ENCODE measurements at places on chromosomes 11 and 22.

DNA sequence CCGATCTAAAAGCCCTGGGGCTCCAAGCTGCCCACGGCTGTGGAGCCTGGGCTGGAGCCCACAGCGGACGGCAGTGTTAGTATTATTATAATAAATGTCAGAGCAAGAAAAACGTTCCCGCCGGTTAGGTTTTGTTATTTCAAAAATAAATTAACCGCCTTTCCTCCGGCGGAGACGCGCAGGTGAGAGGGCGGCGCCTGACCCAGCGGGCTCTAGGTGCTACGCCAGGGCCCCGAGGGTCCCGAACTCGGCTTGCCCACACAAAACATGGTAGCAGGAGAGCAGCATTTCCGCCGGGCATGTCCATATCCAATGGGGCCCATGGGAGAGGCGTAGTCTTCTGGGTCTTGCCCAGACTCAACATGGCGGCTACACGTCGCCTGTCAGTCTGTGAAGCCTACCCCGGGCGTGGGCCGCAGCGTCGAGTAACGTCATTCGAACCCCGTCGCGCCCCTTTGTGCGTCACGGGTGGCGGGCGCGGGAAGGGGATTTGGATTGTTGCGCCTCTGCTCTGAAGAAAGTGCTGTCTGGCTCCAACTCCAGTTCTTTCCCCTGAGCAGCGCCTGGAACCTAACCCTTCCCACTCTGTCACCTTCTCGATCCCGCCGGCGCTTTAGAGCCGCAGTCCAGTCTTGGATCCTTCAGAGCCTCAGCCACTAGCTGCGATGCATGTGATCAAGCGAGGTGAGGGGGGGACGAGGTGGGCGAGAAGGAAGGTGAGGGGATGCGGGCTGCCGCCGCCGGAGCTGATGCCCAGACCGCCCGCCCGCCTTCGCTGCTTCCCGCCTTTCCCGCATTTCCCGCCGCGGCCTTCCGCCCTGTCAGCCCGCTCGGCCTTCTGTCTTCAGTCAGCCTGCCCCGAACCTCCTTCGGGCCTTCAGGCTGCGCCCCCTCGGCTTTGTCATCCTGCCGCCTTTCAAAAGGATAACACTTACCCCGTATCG lies at the start of gene RRM1:
Gene RRM1 (plus strand): TSS at position 452 of the 944 bp plus-strand sequence. CDS start 214 bp downstream, at position 666.
- peak; percentile 97 for DNase-seq

- DNase-seq = no peak
Observed at GRCh38 chr11:21495879-21496278, 697.0 kb upstream of the ANO5 start.

DNA sequence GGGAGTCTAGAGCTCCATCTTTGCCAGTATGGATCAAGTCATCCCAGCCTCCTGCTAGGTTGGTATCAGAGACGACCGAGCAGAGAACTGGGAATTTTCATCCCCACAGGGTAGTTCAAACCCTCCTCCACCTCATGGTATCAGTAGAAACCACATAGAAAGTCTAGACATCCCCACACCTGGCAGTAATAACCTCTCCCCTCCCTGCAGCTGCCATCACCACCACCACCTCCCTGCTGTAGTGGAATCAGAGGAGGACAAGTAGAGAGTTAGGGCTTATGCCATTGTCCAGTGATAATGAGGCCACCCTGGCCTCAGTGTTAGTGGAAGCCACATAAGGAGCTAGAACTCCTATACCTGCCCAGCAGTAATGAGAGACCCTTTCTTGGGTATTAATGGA lies 34.3 kb downstream of the BTG4 start:
- DNase-seq = no peak

- DNase-seq = no peak
Observed at GRCh38 chr22:36940676-36941075, 27.2 kb downstream of the CSF2RB start.

GRCh38 chr11:117045196-117045595 lies 53.0 kb downstream of the SIK3 start:
- DNase-seq = peak; percentile 66

DNA sequence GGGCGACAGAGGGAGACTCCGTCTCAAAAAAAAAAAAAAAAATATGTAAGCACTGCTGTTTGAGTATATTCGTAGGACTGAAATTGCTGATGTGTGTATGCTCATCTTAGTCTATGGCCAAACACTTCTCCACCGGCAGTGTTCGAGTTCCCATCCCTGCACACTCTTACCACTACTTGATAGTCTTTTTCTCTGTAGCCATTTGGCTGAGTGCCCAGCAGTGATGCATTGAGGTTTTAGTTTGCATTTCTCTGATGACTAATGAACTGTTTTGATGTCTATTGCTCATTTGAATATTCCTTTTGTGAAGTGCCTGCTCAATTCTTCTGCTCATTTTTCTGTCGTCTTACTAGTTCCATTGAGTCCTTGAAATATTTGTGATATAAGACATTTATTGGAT lies 1.9 kb downstream of the TIRAP start:
- peak; percentile 96 for DNase-seq

- DNase-seq = no peak
Observed at GRCh38 chr11:71305451-71306125, 53.2 kb upstream of the SHANK2 start.

GRCh38 chr11:1281974-1282365 lies 27.5 kb downstream of the TOLLIP start:
- no peak for DNase-seq

GRCh38 chr11:108743851-108744250 lies 79.0 kb downstream of the DDX10 start:
- peak; percentile 24 for DNase-seq

DNA sequence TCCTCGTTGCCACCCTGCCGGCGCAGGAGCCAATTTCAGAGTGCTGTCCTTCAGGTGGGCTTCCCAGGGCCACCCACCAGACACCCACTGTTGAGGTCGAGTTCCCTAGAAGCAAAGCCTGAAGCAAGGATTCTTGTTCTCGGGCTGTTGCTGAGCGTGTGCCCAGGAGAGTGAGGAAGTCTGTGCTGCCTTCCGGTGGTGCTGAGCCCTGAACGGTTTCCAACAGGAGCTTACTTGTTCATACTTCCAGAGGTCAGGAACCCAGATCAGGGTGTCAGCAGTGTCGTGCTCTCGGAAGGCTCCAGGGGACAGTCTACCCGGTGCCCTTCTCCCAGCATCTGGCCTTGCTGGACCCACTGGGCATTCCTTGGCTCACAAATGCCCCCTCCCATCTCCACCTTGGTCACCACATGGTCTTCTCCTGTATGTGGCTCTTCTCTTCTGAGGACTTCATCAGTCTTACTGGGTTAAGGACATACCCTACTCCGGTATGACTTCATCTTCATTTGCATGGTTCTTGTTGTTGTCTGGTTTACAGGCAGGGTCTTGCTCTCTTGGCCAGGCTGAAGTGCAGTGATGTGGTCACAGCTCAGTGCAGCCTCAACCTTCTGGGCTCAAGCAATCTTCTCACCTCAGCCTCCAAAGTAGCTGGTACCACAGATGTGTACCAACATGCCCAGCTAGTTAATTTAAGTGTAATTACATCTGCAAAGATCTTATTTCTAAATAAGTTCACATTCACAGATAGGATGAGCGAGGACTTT lies 11.2 kb downstream of the SLC25A1 start:
- no peak for DNase-seq

DNA sequence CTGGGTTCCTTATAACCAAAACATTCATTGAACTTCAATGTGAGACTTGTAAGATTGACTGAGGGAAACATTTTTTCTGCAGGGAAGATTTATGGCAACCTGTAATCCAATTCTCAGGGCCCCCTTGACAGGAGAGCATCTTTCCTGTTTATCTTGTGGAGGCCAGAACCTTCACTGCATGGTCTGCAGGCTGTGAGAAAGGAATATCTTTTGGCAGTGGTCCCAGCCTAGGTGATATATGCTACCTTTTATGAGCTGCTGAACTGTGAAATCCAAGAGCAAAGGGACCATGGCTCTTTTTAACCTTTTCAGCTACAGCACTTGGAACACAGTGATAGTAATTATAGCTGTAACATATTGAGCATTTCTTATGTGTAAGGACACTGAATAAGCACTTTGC lies 590.2 kb upstream of the B3GAT1 start:
- DNase-seq = no peak

DNA sequence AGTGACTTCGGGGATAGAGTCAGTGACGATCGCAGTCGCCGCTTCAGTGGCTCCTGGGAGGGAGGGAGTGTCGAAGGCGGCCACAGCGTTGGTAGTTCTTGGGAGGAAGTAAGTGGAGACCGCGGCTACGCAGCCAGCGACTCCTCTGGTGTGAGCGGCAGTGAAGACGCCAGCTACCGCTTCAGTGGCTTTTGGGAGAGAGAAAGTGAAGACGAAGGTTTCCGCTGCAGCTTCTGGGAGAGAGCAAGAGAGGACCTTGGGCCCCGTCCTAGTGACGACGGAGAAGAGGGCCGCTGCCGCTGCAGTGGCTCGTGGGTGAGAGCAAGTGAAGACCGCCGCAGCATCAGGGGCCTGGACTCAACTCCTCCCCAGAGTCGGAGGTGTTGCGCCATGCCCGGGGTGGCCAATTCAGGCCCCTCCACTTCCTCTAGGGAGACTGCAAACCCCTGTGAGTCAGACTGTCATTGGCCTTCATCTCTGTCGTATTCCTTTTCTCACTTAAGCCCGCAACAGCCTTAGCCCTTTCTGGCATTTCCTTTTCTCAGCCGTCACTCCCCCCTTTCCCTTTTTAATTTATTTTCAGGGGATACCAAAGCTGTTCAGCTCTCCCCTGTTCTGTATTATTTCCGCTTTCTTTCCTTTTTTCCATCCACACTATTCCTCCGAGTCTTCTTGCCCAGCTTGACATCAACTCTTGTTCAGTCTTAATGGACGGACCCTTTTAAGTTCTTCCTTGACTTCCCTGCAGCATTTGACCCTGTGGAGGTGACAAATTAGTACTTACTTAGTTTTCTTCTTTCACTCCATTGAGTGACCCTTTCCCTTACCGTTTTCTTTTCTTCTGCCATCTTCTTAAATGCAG lies 1.0 kb downstream of the ANKRD42 start:
- peak; percentile 70 for DNase-seq

DNA sequence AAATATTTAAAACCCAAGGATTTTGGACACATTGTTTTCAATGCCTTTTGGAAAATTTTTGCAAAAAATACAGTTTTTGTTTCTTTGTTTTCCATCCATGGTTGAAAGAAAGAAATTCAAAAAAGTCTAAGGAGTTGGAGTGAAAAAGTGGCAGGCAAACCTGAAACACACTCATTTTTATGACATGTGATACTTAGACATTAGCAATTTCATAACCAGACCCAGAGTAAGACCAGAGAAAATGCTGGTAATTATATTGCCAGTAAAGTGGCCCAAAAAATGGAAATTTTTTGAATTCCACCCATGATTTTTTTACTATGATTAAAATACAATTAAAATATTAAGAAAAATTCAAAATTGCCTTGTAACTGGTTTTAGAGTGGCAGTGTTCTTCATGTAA lies 128.2 kb downstream of the SLC17A6 start:
- no peak for DNase-seq

- DNase-seq = peak; percentile 44
Observed at GRCh38 chr11:130037881-130038585, 31.7 kb upstream of the APLP2 start.

- peak; percentile 75 for DNase-seq
Observed at GRCh38 chr22:32986766-32987040, 71.5 kb downstream of the SYN3 start.

- no peak for DNase-seq
Observed at GRCh38 chr11:96036863-96037262, 113.0 kb upstream of the MTMR2 start.

- no peak for DNase-seq
Observed at GRCh38 chr11:130190371-130190881, 30.8 kb downstream of the ST14 start.

DNA sequence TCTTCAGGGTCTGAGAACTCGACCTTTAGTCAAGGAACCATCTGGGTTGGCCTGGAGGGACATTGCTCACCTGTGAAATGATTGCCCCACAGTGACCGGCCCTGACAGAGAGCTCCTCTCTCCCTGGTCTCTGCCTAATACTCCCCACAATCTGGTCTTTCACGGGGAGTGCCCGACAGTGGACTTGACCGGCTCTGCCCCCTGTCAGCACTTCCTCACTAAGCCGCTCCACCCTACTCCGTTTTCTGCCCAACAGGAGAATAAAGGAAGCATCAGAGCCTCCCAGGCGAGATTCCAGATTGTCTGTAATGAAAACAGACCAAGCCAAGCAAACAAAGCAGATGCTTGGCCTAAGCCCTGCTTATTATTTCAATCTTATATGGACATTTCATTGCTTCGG lies 87.8 kb downstream of the FBXO7 start:
- DNase-seq = no peak

DNA sequence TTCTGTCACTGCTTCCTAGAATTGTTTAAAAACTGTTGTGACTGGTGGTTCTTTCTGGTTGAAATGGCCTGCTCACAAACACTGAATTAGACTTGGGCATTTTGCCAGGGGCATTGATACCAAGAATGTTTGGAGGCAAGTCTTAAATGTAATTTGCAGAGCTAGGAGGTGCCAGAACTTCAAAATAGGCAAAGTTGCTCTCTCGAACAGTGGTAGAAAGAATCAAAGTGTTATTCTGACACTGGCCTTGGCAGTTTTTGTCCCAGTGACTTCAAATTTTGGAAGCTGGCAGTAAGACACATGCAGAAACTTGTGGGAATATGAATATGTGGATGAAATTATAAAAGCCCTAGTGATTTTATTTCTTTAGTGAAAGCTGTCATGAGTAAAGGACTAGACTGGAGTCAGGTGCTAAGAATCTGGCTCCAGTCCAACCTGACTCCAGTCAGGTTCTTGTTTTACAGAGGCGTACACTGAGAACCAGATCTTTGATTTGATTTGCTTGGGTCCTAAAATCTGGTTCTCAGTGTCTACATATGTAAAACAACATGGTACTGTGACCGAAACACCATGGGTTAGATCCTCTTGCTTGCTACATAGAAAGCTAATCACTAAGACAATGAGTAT lies 20.9 kb downstream of the SVIP start:
- no peak for DNase-seq

- DNase-seq = peak; percentile 60
Observed at GRCh38 chr11:34655335-34656008, 34.6 kb downstream of the EHF start.

GRCh38 chr11:122808478-122808869 lies 29.8 kb upstream of the CRTAM start:
- DNase-seq = peak; percentile 31

DNA sequence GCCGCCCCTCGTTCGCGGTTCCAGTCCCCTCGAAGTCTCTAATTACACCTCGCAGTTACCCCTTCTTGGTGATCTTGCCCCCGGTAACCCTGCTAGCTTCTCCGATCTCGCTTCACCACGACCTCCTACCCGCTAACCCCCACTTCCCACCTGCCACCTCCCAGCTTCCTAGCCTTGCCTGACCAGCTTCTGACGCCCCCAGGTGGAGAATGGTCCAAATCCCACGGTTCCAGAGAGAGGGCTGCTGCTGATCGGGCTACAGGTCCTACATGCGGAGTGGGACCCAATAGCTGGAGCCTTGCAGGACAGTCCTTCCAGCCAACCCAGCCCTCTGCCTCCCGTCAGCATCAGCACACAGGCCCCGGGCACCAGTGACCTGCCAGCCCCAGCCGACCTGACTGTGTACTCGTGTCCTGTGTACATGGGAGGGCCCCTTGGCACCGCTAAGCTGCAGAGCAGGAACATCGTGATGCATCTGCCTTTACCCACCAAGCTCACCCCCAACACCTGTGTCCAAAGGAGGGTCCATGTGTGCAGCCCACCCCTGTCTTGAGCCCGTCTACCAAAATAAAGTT lies 31.9 kb downstream of the RRP8 start:
- no peak for DNase-seq

GRCh38 chr11:122733318-122733717 lies 77.8 kb downstream of the UBASH3B start:
- DNase-seq = peak; percentile 62

Measured in fibroblast of upper back skin (primary cell).